Activated B cell treated with CpG ODN at 0.5 μM for 24 hours (primary cell): ENCODE measurements at places on chromosomes 2 and 18.
A peak's percentile ranks its signal among the peaks of the same experiment; 100 is the strongest.

DNA sequence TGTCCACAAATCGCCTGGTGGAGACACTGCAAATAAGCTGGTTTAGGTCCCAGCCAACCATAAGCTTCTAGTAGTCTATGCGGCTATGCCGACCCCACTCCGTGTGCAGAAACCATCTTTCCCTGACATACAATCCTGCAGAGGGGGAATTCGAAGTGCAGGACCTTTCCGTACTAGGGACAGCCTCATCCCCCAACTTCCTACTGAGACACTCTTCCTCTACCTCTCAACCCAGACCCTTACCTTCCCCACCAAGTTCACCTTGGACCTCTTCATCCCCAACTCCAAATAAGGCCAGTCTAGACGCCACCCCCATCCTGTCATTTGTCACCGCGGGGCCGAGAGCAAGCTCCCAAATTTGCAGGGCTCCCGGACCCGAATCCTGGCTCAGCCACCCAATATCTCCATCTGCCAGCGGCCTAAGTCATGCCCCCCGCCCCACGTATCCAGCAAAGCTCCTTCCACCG, 496 bp downstream of the SUCLG1 start:
- no peak for DNase-seq

GRCh38 chr2:113061896-113062770, 3.1 kb downstream of the IL36RN start:
- no peak for DNase-seq

- no peak for DNase-seq
Observed at GRCh38 chr2:134777593-134777992, 58.8 kb upstream of the TMEM163 start.

DNA sequence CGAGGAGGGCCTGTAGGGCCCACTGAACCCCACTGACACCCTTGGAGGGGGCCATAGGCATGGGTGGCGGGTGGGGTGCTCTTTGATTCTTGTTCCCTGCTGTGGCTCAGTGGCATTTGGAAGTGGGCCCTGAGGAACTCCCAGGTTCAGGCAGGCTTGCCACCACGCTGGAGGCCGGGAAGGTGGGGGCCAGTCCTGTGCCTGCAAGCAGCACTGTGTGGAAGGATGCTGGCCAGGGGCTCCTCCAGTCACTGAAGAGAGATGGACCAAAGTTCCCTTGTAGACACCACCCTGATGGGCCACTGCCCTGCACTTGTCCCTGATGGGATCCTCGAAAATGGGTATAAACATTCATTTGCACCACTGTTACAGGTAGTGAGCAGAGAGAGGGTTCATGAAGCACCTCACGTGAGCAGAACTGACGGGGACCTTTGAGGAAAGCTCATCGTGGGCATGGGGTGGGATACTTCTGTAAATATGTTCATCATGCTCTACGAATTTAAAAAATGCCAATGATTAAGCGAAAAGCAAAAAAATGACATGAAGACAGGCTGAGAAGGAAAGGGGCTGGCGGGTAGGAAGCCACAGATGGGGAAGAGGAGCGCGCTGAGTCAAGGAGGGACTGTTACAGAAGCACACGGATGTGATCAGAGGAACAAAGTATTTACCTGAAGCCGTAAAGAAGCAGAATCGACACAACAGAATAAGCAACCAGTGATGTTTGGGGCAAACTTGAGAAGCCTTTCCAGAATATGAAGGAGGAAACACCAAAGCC, 45.2 kb upstream of the ASB1 start:
- DNase-seq = no peak

DNA sequence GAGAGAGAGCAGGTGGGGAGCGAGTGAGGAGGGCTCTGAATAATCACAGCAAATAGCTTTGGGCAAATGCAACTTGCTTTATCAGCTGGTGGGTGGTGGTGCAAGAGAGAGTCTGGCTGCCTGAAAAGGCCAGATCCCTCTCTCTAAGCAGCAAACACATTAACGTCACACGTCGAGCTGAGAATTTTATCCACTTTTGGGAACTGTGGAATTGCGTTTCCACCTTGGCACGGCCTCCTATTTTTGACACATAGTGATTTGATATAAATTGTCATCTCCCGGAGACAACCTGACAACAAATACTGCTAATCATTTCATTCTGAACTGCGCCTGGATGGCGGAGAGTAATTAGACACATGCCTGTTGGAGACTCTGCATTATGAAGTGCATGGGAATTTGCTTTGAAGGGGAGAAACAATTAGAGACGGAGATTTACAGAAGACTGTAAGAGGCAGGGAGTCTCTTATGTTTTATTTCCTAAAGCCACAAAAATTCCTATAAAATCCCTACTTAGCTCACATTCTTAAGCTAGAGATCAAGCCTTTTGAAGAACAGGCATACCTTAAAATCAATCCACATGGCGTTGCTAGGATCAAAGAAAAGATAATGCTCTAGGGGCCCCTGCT, 634.1 kb downstream of the TDRD15 start:
- DNase-seq = no peak

- DNase-seq = no peak
Observed at GRCh38 chr18:2848247-2849246, 1.7 kb downstream of the EMILIN2 start.

DNA sequence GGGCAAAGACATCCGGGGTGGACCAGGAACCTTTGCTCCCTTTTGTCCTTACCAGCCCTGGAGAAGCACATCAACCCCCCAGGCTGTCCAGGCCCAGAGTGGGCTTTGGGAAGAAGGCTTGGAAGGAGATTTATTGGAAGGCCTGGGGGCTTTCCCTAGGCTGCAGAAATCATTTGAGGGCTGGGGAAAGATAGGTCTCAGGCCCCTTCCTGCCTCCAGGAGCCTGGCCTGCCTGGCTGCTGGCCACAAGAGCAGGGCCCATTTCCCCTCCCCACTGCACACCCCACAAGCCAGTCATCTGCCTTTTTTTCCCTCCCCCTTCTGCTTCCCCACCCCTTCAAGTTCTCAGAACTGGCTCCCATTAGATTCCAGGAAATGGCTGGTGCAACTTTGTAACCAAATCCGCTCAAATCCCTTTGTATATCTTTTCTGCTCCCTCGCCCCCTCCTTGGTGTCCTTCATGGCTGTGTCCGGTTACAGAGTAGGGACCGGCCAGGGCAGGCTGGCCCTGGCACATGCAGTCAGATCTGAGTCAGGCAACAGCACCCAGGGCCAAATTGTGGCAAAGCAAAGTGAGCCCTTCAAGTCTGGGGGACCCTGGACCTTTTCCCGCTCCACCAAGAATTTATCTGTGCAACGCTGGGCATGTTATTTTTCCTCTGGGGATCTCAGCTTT, 20.8 kb upstream of the TNP1 start:
- no peak for DNase-seq

DNA sequence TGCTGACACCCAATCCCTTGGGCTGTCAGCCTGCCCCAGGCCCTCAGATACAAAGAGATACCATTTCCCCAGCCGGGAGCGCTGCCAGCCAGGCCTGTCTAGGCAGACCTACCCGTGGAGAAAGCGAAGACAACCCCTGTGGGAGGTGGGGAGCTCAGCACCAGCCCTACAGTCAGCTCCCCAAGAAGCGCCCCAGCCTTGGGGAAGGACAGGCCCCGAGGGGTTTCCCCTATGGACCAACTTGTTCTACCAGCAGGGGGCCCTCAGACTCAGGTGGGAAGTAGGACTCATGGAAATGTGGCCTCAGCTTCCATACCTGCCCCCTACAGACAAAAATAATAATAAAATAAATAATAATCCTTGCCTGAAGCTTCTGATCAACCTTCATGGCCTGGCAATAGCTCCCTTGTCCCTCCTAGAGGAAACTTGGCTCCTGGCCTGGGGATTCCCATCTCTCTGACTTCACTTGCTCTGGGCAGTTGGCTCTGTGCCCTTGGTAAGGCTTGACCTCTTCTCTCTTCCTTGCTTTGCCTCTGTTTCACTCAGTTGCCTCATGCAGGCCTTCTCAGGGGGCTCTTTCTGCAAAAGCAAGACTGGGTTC, 7.0 kb downstream of the SLC35F6 start:
- no peak for DNase-seq

DNA sequence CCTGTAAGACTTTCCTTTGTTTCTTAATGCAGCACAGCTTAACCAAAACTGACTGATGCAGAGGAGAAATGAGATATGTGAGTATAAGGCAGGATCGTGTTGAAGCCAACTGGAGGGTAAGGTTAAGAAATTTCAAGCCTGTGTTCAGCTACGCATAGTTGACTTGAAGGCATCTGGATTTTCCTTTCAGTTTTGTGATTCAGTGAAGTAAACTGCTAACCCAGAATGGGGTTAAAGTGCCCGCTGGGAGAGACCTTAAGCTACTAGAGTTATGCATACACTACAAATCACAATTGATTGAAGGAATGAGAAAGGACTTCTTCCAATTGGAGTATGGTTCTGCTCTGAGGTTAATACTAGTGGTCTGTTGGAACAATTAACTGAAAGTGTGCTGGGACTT, 22.6 kb downstream of the THSD7B start:
- no peak for DNase-seq

- no peak for DNase-seq
Observed at GRCh38 chr18:58691256-58691655, 20.0 kb downstream of the MALT1 start.

DNA sequence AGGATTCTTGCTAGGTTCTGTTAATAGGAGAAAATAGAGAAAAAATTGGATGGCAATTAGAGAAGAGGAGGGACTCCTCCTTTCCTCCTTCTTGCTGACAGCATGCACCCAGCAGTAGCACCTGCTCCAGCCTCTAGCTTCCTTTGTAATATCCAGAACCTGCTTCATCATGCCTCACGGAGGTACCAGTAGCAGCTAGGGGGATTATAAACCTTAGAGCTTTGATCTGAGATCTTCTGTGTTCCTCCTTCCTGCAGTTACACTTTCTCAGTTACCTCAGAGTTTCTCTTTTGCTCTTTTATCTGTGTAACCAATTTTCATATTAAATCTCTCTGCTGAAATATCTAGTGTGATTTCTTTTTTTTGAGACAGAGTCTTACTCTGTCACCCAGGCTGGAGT, 16.6 kb downstream of the DPP4 start:
- no peak for DNase-seq

DNA sequence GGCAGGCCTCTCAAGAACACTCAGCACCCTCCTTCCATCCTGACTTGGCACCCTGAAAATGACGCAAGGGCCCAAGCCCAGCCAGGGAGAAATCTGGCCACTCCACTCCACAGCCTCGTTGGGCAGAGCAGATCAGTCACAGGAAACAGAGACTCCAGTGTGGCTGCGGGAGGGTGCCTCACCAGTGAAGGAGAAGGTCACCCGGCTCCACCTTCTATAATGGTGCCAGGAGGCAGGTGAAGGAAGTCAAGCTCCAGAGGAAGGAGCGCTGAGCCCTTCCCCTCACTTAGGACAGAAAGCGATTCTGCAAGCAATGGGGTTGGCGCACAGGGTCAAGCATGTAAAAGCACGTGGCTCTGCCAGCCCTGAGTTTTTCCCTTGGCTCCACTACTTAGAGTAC, 35.3 kb downstream of the CRACDL start:
- DNase-seq = no peak

DNA sequence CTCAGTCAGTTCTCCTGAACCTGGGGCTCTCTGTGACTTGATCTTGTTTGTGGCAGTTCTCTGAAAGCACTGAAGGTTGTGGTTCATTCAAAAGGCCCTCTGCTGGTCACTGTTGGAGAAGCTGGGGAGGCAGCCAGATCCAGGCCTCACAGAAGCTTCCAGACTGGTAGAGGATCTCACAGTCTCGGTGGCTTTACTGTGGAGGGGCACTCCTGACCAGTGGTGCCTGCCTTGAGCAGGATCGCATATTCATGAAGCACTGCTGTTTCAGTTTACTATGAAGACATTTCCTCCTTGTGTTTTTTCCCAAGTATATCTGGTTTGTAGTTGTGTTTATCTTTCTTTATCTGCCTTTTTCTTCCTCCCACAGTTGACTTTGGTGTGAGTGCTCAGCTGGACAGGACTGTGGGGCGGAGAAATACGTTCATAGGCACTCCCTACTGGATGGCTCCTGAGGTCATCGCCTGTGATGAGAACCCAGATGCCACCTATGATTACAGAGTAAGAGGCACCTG, 133.9 kb downstream of the MAP4K4 start:
- DNase-seq = peak; percentile 37

- DNase-seq = no peak
Observed at GRCh38 chr2:28972778-28973335, 8.2 kb upstream of the TOGARAM2 start.

DNA sequence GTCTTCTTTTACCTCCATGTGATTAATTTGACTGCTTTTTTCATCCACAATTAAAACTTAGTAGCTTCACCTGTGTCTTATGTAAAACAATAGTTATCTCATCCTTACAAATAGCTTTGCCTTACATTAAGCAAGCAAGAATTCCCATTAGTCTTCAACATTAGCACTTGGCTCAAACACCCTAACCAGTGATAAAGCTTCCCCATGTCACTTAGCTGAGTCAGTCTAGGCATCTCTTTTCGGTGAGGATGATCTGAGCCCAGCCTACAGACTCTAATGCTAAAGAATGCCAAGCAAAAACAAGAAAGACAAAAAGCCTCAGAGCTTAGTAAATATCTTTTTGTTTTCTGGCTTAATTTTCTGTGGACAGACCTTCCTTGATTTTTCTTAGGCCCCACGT, 26.1 kb downstream of the GAD1 start:
- DNase-seq = no peak
